Left ventricle myocardium inferior (tissue), 1 donor: ENCODE measurements at places on chromosomes 16 and 17.

DNA sequence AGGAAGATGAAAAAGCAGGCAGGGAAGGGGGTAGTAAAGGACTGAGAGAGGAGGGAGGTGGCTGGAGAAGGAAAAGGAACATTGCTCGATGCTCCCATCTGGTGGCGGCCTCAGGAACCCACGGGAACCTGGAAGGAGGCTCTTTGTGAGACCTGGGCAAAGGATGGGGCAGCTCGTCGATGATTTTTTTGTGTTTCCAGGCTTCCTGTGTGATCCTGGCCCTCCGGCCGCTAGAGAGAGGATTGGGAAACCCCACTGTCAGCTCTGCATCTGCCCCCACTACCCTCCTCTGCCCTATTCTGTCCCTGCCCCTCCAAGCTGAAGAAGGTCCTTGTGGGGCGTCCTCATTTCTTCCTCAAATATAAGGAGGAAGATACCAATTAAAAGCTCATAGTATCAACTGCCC lies 6.6 kb downstream of the WFIKKN2 start:
- peak; percentile 61 for DNase-seq

DNA sequence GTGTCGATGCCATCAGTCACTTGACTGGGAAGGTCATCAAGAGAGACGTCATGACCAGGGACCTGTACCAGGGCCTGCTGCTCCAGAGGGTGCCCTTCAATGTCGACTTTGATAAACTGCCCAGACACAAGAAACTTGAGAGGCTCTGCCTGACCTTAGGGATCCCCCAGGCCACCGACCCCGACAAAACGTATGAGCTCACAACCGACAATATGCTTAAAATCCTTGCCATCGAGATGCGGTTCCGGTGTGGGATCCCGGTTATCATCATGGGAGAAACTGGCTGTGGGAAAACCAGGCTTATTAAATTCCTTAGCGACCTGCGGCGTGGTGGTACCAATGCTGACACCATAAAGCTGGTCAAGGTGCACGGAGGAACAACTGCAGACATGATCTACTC lies 69.6 kb upstream of the ENDOV start:
- DNase-seq, result no peak

GRCh38 chr16:8796469-8797363 lies 723 bp downstream of the TMEM186 start:
- no peak for DNase-seq

GRCh38 chr17:8068736-8069586 lies 18.6 kb downstream of the ALOX12B start:
- DNase-seq, result peak; percentile 34

DNA sequence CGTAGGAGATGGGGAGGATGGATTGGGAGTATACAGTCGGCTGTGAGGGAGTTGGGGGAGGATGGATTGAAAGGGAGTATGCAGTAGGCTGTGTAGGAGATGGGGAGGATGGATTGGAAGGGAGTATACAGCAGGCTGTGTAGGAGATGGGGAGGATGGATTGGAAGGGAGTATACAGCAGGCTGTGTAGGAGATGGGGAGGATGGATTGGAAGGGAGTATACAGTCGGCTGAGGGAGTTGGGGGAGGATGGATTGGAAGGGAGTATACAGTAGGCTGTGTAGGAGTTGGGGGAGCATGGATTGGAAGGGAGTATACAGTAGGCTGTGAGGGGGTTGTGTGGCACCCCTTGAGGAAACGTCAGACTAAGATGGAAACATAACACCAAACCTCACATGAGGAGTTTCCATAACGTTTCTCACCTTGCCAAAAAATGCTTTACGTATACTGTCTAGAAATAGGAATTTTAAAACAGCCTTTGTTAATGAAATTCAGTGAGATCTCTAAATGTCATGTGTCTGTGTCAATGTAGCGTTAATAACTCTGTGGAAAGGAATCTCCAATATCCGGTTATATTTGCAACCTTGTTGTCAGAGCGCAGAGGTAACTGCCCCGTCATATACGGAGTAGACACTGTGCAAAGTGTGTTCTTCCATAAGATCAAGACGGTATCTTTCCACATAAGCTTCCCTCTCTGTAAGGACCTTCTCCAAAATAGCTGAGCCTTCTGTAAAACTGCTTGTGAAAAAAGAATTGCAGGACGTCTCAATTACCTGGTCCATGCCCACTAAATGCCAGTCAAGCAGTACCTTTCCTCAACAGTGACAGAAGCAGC lies 6.3 kb upstream of the VPS53 start:
- no peak for DNase-seq

- DNase-seq, result no peak
Observed at GRCh38 chr16:79018650-79019429, 581.7 kb downstream of the MAF start.

GRCh38 chr16:86831366-86831765 lies 253.0 kb downstream of the FOXL1 start:
- DNase-seq, result no peak

DNA sequence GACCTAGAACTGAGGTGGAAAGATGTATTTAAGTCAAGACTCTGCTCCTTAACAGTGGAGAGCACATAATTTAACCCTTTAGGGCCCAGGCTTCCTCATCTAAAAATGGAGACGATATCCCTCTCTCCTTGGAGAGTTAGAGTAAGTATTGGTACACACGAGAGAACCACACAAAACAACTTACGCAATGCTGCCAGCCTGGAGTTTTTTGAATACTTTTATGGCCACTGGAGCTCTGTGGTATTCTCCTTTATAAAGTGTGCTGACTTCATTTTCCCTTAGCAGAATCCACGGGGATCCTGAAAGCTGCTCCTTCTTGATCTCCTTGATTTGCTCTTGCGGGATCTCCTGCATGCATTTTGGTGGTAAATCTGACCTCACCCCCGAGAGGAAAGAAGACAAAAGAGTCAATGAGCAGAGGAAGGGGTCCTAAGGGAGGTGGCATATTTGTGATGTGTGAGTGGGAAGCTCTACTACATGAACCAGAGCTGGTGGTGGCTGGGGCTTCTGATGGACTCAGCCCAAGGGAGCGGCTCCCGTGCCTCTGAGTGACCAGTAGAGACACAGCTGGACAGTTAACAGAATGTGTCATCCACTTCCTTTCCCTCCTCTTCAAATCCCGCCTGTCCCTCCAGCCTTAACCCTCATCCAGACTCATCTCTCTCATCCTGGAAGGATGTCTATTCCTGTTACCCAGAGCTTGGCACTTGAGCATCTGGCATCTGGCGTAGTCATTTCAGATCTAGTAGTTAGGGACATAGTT lies 9.4 kb downstream of the MLKL start:
- DNase-seq, result no peak

DNA sequence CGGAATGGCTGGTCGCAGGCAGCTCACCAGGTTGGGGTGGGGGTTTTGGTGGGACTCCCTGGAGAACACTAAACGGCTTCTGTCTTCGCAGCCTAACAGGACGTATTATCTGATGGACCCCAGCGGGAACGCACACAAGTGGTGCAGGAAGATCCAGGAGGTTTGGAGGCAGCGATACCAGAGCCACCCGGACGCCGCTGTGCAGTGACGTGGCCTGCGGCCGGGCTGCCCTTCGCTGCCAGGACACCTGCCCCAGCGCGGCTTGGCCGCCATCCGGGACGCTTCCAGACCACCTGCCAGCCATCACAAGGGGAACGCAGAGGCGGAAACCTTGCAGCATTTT lies 59.7 kb downstream of the PDPK1 start:
- DNase-seq, result no peak

- DNase-seq, result no peak
Observed at GRCh38 chr17:39134878-39135277, 16.6 kb downstream of the PLXDC1 start.

- DNase-seq, result no peak
Observed at GRCh38 chr17:4074831-4075495, 67.9 kb downstream of the ZZEF1 start.

- DNase-seq, result no peak
Observed at GRCh38 chr17:40350689-40351358, 13.7 kb downstream of the GJD3 start.

DNA sequence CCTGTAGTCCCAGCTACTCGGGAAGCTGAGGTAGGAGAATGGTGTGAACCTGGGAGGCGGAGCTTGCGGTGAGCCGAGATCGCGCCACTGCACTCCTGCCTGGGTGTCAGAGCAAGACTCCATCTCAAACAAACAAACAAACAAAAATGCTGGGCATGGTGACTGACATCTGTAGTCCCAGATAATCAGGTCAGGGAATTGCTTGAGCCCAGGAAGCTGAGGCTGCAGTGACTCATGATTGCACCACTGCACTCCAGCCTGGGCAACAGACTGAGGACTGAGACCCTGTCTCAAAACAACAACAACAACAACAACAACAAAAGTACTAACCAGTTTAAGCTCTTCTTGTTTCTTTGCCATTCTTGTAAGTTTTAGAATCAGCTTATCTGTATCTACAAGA lies 383.0 kb upstream of the PMFBP1 start:
- DNase-seq, result no peak

DNA sequence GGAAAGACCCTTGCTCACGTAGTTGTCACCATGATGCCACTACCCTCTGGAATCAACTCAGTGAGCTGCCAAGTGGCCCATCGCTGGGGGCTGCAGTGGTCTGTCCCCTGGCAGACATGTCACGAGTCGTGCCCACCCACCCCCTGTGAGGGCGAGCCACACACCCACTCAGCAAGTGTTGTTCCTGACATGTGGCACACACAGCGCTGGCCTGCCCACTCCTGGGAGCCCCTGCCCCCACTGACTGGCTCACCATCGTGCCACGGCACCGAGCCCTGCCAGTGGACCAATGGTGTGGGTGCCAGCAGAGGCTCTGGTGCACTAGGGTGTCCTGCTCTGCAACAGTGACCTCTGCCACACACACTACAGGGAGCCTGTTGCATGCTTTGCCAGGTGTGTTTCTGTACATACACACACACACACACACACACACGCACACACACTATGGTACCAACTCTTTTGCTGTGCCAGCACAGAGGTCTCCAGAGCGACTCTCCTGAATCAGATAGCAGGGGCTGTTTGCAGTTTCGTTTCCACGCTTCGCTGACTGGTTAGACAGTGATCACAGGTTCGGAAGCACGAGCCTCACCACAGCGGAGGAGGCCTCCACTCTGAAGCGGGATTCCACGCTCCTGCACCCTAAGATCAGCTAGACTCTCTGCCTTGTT lies 7.7 kb downstream of the RTN4RL1 start:
- no peak for DNase-seq

GRCh38 chr16:46428108-46429061 lies 192.8 kb downstream of the SHCBP1 start:
- no peak for DNase-seq

DNA sequence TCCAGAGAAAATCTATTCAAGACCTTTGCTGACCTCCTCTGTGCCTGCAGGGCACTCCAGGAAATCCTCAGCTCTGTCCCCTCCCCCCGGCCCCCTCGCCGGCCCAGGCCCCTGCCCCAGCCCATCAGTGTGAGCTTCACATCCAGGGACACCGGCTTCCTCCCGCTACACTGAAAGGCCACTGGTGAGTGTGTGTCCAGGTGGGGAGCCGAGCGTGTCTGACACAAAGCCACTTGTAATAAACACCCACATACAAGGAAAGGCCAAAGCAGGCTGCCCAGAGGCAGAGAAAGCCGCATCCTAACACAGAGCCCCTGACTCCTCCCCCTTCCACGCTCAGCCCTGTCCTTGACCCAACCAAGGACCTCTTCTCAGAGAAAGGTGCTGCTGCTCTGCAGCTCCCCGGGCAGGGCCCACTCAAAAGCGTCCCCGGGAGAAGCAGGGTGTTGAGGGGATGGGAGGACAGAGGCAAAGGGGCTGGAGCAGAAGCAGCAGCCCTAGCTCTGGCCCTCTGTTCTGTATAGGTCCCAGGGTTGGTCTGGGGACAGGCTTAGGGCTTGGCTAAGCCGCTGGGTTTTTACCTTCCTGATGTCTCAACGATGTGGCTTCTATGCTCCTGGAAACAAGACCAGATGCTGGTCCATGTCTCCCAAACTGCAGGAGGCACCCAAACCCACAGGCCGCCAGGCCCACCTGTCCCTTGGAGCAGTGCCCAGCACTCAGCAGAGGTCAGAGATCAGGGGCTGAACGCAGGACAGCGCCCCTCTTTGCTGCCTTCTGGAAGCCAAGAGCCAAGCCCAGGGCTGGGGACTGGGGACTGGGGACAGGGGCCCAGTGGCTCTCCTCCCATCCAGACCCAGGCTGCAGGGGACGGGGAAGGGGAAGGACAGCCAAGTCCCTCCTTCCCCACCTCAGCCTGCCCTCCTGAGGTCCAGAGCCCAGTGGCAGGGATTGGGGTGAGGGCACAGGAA lies 15.3 kb downstream of the MNT start:
- no peak for DNase-seq

DNA sequence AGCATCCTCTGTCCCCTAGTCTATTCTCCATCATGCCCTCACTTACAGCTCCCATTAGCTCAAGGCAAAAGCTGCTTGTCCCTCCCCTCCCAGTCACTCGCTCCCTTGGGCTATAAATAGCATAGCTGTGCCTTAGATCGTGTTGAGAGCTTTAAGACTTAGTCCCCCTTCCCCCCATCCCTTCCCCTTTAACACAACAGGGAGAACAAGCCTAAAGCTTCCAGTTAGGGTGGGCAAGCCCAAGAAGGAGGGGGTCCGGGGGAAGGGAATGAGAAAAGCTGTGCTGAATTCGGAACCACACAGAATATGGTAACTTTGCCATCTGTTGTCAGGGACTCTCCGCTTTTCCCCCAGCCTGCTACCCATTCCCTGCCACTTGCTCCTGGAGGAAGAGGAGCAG lies 4.9 kb upstream of the HIGD1B start:
- DNase-seq, result no peak

DNA sequence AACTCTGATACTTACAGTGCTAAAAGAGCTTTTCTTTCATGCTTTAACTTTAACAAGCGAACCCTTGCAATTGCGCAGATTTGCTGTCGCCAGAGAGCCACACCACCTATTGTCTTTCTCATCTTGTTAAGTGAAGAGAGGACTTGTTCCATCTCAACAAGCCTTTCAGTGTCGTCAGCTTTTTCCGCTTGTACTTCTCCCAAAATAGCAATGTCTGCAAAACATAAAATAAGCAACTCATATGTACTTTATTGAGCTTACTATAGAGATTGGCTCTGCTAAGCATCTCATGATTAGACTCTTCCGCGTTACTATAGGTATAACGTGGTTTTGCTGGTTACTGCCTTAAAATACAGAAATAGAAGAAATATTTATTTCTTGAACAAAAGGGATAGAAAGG lies 51.9 kb downstream of the ABCA8 start:
- no peak for DNase-seq

DNA sequence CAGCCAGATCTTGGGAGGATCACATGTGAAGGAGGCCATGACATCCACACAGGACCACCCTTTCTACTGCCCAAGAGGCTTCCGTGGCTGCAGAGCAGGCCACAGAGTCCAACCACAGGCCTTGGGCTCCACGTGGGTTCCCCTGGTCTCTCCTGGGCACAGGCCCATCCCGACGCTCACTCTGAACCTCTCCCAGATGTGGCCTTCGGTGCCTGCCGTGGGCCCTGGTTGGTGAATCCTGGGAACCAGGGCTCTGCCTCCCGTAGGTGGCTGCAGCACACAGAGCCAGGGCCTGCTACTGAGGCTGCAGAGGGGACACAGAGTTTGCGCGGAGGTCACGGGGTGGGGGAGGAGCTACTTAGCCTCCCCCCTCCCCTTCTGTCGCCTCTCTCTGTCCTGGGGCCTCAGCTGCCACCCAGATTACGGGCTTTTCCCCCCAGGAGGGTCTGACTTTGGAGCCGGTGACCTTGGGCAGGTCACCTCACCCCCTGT lies 55.3 kb downstream of the ZFPM1 start:
- DNase-seq, result no peak
